ENCODE measurements at places on chromosomes 7 and 10. TPM values are rescaled to one million over a fixed set of nuclear protein-coding genes. Genes with fewer than 3 reads are reported as not detected.

DNA sequence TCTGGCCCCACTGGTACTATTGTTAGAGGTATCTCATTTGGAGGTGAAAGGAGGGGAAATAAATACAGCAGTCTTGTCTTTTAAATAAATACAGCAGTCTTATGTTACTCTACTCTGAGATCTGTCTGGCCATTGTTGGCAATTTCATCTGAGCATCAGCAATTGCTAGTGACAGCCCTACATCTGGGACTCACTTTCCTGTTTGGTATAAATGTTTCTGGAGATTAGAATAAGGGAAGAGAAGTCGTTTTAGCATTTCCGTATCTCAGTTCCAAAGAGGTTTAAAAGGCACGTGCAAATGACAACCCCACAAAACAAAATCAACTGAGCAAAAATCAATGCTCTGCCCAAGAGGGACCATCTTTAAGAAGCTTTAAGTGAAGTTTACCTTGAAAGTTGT, 18.1 kb upstream of the CNNM2 start:
- no peak for DNase-seq

- DNase-seq = no peak
Measured at GRCh38 chr10:118948786-118949185, 80.7 kb upstream of the NANOS1 start.

DNA sequence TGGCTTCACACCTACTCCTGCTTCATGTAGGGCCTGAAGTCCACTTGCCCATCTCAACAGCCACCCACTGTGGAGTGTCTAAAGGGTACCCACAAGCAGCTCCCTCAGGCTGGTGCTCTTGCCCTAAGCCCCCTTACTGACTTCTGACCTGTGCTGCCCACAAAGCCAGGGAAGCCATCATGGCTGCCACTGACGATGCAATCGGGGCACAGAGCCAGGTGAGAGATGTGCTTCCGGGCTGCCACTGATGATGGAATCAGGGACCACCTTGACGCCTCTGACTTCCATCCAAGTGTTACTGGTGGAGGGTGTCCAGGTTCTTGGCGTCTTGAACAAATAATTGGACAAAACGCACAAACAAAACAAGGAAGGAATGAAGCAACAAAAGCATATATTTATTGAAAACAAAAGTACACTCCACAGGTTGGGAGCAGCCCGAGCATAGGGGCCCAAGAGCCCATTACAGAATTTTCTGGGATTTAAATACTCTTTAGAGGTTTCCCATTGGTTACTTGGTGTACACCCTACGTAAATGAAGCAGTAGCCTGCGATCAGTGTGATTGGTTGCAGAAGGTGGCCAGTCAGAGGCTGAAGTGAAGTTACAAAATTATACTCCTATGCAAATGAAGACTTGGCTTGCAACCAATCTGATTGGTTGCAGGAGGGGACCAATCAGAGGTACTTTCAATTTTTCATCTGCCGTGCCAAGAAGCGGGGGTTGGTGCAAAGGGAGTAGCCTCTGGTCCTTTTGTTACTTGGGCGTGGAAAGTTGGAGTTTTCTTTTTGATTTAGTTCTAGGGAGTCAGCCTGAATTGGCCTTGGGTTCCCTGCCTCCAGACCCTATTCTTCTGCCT, 4.5 kb downstream of the CPA2 start:
- no peak for DNase-seq

DNA sequence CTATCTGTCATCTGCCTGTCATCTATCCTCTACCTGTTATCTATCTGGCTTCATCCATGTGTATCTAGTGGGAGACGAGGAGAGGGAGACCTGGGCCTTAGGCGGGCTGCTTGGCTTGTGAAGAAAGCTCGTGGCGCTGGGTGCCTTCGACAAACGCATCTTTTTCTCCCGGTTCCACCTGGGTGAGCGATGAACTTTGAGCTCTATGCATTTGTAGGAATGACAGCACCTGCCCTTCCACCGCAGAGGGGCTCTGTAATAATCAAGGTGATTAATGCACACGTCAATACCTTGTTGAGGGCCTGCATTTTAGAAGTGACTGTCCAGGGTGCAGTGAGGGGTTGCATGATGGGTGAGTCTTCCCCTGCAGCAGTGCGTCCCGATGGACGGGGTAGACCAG, 2.6 kb upstream of the VIPR2 start:
- no peak for DNase-seq

- no peak for DNase-seq
Measured at GRCh38 chr10:123102673-123103072, 33.1 kb upstream of the HMX3 start.

DNA sequence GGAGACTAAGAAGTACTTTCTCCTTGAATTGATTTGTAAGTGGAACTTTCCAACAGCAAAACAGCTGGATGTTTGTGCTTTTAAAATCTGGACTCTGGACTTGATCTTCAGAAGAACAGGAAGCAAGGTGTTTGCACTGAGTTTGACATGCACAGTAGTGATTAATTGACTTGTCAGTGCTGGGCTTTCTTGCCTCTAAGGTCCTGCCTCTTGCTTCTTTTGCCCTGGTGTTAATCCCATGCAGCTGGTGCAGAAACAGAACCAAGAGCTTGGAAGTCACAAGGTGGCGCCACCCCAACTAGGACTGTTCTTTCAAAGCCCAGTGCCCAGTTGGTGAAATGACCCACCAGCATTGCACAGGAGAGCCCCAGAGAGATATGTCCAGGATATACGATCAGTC, 66.8 kb upstream of the SEPHS1 start:
- DNase-seq = no peak

DNA sequence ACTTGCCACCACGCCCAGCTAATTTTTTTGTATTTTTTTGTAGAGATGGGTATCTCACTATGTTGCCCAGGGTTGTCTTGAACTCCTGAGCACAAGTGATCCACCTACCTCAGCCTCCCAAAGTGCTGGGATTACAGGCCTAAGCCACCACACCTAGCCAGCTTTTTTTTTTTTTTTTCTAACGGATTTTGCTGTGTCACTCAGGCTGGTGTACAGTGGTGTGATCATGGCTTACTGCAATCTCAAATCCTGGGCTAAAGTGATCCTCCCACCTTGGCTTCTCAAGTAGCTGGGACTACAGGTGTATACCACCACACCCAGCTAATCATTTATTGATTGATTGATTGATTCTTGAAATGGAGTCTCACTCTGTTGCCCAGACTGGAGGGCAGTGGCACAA, 106.0 kb upstream of the TRIM24 start:
- DNase-seq = no peak

MBL2 gene
- not detected for total RNA-seq

- DNase-seq = no peak
Measured at GRCh38 chr10:131641231-131641630, 259.6 kb upstream of the PPP2R2D start.

DNA sequence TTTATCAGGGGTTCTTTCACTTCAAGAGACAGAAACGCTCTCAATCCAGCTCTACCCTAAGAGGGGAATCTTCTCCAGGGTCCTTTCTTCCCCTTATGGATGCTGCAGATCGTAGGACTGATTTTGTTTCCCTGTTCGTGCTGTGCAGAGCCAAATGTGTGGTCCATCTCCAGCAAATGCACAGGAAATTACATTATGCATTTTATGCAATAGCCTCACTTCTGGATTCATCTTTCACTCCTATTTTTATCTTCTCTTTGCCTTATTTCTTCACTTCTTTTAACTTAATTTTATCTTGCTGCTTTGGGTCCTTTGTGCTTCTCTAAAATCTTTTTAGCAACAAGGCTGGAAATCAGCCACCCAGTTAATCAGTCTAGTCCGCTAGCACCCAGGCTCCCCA, 184.5 kb upstream of the INHBA start:
- no peak for DNase-seq

GRCh38 chr7:116271161-116271913, 61.0 kb downstream of the TES start:
- DNase-seq = no peak

ARHGAP22 gene
- total RNA-seq = 0.69 TPM

ZNF488 gene
- not detected for total RNA-seq

DNA sequence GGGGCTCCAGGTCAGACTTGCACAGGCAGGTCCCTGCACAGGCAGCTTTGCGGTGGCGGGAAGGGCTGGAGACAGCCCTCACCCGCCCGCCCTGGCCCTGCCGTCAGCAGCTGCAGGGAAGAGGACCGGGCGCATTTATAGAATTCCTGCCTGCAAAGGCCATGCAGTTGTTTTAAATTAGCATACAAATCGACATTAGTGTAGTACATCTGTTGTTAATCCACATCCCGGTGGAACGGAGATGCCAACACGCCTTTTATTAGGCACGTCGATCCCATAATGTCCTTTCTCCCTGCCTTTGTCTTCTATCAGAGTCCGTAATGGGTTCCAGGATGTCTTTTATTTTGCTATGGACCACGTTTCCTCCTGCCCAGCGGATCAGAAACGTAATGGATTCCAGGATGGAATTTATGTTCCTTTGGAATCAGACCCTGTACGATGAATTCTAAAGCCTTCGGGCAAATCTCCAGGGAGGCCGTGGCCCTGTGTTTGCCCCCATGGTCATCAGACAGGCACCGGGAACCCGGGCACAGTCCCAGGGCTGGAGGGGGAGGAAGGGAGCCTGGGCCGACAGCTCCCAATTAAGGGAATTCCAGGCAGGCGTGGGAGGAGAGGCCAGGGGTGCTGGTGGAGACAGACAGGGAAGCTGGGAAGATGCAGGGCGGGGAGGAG, 123.9 kb downstream of the COL26A1 start:
- no peak for DNase-seq

GRCh38 chr10:2981361-2981801, 86.0 kb upstream of the PFKP start:
- no peak for DNase-seq

DNA sequence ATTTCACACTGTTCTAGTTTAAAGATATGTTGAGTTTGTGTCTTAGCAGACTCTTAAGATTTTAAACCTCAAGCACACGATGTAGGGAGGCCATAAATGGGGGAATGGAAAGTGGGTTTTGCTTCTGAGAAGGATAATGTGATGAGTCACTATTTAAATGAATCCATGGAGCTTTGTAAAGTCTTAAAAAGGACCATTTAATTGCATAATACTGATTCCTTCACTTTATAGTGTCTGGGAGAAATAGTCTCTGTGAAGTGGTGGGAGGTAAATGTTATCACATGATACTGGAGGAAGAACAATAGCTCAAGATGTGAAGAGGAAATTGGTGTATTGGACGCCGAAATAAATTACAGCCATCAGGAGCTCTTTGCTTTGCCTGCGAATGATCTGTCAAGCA, 84.0 kb upstream of the MYO3A start:
- no peak for DNase-seq

DNA sequence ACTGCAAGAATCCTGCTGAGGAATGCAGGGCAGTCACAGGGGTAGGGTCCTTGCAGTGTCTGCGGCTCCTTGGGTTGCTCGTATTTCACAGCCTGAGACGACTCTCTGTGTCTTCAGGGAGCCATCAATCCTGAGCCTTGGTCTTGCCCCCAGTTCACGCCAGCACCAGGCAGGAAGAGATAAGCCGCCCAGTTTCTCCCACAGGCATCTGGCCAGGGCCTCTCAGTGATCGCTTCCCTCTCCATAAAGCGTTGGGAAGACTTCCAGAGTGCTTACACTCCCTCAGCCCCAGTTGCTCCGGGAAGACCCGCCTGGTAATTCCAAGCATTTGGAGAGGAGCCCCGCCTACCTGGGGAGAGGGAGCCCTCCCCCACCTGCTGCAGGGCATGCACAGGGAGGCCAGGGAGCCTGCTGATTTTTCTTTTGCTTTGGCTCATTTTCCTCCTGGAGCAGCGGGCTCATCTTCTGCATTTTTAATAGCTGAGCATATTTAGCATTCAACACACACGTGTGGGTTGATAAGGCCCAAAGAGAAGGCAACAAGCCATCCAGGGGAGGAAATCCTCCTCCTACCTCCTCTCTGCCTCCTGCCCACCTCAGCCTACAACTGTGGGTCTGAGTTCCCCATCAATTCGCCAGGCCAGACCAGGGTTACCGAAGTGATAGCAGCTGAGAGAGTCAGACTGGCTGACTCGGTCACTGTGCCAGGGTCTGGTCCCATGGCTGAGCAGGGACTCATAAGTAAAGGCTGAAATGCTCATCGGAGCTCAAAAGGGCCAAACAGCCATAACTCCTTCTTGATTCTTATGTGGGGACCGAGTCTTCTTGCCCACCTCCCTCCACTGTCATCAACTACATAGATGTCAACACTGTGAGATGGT, 74.4 kb upstream of the EFCAB10 start:
- no peak for DNase-seq

- DNase-seq = no peak
Measured at GRCh38 chr10:119542988-119543813, 682 bp upstream of the RGS10 start.

DNA sequence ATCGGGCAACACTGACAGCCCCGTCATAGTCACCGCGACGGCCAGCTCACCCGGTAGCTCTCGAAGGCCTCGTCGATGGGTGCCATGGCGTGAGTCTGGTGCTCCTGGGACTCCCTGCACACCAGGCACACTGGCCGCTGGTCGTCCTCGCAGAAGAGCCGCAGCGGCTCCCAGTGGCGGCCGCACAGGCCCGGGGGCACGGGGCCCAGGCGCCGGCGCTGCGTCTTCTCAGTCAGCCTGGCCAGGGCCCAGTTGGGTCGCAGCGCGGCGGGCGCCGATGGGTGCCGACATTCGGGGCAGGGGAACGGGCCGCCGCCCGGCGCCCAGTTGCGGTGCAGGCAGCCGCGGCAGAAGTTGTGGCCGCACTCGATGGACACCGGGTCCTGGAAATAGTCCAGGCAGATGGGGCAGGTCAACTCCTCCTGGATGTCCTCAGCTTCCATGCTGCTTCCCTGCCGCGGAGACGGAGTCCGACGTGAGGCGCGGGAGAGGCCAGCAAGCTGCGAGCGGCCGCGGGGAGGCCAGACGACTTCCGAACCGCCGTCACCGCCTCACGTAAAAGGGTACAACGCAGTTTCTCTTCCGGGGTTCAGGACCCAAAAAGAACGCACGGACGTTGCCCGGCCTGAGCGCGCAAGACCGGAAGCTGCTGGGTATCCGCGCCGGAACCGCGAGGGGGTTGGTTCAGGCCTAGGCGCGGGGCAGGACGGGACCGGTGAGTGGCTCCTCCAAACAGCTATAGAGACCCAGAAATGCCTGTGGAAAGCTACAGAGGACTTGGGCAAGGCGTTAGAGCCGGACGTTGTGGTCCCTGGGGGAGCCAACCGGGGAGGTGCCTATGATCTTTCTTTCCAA, at the start of gene TRIM4:
Gene TRIM4 (minus strand): TSS at position 572 of the 855 bp plus-strand sequence. CDS start 129 bp downstream, at position 443.
- DNase-seq = peak; percentile 91

DNA sequence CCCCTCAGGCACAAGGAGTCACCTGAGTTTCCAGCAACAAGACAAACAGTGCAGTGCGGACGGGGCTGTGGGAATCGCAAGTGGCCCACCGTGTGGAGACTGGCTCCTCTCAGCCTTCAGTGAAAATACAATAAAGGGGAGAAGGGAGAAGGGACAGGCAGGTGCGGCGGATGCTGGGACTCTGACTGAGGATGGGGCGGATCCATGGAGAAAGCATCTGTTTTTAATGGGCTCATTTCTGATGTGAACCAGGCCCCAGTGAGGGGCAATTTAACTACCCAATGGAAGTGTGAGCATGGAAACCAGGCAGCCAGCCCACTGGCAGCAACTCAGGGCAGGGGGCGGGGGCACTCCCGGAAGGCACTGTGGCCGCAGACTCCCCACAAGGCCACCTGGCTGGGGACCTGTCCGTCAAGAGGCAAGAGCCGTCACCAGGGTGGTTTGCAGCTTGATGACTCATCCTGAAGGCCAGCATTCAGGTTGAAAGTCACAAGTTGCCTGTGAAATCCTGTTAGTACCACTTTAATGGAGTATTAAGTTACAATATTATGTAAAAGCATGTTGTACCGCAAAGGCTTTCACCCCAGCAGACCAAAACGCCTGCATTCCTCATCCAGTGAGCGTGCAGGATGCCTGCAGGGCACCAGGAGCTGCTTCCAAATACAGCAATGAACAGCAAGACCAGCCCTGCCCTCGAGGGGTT, 476.4 kb downstream of the PTPRN2 start:
- no peak for DNase-seq

CCDC7 gene
- total RNA-seq = 6.0 TPM

SLC18A3 gene
- not detected for total RNA-seq

- no peak for DNase-seq
Measured at GRCh38 chr10:18142151-18142550, 1.9 kb downstream of the CACNB2 start.

MRPS33 gene
- 60.1 TPM for total RNA-seq

All from gastrocnemius medialis (tissue), 4 donors.